ENCODE measurements at places on chromosomes 5 and 9.

GRCh38 chr5:39543335-39543734 lies 118.6 kb upstream of the DAB2 start:
- DNase-seq: no peak

DNA sequence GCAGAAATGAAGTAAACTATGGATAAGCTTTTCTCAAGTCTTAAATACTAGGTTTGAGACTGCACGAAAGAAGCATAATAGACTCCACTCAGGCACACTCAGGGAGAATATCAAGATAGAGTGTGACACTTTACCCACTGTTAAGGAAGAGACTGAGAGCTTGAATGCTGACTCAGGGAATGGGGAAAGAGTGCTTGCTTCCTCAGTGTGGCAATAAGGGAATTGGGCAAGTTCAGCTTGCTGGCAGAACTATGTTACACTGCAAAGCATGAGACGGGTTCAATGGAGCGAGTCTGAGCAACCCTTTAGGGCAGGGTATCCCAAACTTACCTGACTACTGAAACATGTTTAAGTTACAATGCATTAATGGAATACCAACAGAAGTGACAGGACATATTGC lies 237.7 kb upstream of the MEF2C start:
- no peak for DNase-seq

GRCh38 chr5:120717381-120717780 lies 253.3 kb downstream of the PRR16 start:
- DNase-seq: no peak

DNA sequence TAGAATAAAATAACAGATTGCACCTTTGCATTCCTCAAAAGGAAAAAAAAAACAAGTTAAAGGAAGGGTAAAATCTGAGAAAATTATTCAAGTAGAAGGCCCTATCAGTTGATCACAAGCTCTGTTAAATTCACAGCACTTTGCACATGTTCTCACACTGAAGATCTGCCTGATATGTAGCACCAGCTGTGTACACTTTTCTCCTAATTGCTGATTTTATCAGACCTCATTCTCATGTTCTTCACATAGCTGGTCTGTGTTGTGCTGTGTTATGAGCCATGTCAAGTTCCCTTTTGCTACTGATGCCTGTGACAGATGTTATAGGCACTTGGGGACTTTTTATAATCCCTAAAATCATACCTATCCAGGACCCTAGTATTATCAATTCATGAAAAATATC lies 390.4 kb upstream of the PRR16 start:
- peak; percentile 88 for DNase-seq

DNA sequence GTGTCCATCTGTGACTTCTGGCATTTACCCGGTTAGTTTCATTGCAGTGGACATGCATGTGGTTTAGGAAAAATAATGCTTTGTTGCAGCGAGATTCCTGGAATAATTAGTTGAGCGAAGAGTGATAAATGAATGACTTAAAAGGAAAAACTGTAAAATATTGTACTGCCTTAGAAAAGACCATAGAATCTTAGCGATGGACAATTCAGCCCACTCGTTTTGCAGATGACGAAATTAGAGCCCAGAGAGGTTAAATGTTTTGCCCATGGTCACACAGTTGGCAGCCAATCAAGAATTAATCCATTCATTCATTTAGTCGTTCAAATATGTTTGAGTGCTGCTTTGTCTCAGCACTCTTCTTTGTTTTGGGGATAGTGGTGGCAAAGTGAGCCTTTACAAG lies 107.9 kb downstream of the ARHGAP26 start:
- no peak for DNase-seq

- no peak for DNase-seq
These were observed 720.7 kb downstream of the TLE1 start for GRCh38 chr9:80968611-80969010.

- DNase-seq: no peak
These were observed 1.8 kb downstream of the PLAC8L1 start for GRCh38 chr5:146103594-146103993.

DNA sequence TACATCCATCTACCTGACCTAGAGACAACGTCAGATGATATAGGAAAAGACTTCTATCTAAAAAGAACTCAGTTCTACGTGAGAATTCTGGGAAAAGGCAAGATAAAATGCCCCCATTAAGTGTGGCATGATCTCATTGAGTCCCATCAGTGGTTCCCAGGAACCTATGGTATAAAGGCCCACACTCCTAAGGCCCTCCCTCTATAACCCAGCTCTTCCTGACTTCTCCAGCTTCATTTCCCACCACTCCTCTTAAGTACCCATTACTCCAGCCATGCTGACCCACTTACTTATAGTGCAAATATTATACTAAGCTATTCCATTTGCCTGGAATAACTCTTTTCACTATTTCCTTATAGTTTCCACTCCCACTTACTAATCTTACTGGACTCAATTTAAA lies 95.4 kb upstream of the NR5A1 start:
- DNase-seq: no peak

- DNase-seq: no peak
These were observed 235.2 kb upstream of the DAB2 start for GRCh38 chr5:39660020-39660419.

DNA sequence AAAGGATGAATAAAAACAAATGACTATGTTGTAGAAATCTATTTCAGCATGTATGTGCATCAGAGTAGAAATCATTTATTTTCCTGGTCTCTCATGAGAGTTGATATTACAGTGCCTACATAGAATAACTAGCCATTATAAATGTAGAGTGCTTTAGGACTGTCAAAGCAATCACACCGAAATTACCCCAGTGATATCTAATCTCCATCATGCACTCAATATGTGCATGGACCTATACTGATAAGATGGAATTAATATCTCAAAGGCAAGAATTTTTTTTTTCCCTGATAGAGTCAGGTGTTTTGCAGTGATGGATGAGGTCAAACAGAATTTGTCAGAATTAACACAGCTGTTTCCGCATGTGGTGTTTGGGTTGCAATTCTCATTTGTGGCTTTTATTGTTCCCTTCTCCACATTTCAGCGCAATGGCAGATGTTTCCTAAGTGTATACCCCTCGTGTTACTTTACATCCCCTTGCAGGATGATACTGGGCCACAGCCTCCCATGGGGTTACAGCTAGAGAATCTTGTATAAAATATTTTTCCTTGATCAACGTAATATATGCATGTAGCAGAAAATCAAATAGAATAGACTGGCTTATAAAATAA lies 298.8 kb downstream of the RASEF start:
- DNase-seq: no peak

DNA sequence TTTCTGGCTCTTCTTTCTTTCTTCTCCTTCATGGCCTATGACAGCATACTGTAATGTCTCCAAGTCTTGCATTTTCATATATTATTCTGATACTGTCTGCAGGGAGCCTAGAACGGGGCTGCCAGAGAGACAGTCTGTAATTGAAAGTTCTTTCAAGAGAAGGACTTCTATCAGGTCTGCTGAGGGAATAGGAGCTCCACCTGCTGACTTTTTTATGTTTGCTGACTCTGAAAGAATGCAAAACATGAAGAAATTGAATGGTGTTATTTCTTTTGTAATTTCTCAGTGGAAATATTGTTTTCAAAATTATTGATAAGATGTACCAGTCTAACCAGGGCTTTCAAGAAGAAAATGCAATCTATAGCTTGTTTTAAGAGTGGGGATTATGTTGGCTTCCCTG lies 121.9 kb upstream of the RFX3 start:
- no peak for DNase-seq

GRCh38 chr5:91359962-91360609 lies 23.0 kb downstream of the ARRDC3 start:
- DNase-seq: no peak

DNA sequence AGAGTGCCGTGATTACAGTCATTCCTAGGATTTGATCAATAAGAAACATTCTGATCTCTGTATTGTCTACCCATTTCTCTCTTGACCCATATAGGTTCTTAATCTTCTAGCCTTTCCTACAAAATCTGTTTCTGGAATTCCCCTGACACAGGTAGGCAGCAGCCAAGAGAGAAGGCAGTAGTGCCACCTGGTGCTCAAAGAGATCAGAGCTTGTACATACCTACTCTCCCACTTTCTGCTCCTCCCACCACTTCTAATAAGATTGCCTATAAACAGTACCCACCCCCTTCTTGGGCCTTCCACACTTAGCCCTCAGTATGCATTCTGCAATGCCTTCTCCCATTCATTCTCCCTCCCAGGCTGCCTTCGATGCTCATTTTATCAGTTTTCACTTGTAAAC lies 117.4 kb upstream of the RORB start:
- peak; percentile 24 for DNase-seq

DNA sequence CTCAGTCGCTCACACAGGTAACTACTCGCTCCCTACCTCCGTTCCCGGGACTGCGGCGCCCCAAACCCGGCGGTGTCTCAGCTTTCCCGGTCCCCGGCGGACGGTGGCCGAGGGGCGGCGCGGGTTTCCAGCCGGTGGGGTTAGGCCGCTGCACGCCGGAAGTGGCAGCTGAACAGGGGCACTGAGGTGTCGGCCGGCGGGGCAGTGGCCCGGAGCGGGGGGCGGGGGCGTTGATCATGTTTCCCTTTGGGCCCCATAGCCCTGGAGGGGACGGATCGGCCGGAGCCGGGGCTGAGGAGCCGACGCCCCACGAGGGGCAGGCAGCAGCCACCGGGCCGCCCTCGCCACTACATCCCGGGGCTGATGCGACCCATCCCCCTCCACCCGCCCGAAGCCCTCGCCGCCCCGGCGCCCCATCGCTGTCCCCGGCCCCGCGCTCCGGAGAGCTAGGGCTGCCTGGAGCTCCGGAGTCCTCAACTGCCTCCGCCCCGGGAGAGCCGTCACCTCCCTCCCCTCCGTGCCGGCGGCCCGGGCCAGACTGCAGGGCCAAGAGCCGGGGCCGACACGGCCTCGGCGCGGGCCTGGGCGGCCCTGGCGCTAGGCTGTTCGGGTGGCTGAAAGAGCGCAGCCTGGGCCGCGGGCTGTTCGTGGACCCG lies at the start of gene DCAF10:
Gene DCAF10 (plus strand): TSS at position 167 of the 656 bp plus-strand sequence. CDS start 70 bp downstream, at position 237.
- peak; percentile 41 for DNase-seq

DNA sequence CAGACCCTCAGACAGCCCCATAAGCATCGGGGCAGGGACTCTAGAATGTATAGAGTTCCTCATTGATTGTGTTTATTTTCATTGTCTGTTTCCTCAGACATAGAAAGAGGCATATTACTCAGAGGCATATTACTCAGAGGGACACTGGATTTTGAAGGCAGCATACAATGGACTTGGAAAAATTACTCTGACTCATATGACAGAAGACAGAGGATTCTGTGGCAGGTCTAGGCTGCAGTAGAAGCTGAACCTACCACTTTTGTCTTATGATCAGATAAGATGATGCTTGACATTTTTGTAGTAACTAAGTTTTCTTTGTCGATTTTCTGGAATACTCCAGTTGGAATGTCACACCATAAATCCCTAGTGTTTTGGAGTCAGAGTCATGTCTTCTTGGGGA lies 105.2 kb downstream of the ST8SIA4 start:
- DNase-seq: no peak

GRCh38 chr5:27908341-27908740 lies 870.0 kb upstream of the CDH9 start:
- no peak for DNase-seq

- DNase-seq: peak; percentile 5
These were observed 32.9 kb upstream of the GPR151 start for GRCh38 chr5:146548781-146549449.

GRCh38 chr9:136777359-136777758 lies 13.0 kb upstream of the LCN15 start:
- no peak for DNase-seq

DNA sequence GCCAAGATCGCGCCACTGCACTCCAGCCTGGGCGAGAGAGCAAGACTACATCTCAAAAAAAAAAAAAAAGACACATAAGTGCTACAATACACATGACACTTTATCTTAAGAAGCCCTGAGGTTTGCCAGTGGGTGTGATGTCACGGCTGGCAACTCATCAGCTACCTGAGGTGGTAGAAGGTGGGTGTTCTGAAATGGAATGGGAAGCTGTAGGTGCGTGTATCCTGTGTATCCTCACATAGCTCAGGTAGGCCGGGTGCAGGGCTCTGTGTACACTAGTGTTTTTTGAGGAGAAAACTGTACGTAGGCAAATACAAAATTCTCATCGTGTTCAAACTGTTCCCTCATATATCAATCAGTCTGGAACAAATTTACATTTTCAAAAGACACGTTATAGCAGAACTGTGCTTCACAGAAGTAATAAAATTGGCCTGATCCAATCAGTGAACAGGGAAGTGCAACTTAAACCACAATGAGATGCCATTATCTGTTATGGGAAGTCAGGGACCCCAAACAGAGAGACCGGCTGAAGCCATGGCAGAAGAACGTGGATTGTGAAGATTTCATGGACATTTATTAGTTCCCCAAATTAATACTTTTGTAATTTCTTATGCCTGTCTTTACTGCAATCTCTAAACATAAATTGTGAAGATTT lies 10.4 kb downstream of the BICD2 start:
- no peak for DNase-seq

DNA sequence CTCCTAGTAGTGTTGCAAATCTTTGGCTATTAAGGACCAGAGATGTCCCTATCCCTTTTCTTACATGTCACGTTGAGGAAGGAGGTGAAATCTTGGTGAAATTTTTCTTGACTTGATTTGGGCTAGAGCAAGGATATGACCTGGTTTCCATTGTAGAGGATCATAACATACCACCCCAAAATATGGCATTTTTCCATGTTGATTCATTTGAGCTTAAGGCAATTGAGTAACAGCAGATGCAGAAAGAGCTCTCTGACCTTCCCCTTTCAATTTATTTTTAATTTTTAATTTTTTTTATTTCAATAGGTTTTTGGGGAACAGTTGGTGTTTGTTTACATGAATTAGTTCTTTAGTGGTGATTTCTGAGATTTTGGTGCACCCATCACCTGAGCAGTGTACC lies 61.2 kb upstream of the MAP1B start:
- DNase-seq: no peak

DNA sequence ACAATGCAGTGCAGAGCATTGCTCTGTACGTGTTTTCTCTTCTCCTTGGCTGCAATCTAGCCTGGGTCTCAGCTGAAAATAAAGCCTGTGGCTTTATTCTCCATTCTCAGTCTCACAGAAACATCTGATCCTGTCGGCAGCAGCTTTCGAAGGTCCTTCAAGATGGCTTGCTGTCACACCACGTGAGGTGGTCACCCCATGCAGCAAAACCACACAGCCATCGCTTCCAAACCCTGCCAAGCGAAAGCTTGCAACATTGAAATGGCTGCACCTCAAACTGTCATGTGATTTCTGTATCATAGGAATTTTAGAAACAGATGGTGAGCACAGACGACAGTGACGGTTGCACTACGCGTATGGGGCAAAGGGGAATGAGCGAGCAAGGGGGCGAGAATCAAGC lies 98.5 kb upstream of the SMARCA2 start:
- peak; percentile 43 for DNase-seq

DNA sequence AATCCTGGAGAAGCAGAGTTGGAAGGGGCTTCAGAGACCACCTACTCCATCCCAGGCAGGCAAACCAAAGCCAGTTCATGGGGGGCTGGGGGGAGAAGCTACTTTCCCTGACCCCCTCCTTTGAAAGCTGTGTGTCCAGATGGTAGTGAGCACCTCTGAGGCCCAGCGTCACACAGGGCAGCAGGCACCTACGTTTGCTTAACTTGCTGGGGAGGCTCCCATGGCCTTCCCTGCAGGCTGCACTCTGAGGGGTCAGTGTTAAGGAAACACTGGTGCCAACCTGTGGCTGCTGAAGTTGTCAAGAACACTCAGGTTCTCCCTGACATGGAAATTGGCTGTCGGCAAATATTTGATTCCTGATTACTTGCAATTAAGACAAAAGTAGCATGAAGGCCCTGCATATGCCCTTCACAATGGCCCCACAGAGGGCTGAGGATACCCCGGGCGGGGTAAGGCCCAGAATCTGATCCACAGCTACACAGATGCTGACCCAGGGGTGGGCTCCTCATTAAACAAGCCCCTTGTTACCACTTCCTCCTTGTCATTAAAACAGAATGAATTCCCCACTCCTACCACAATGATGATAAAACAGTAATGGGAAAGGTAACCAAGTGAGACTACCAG lies 208.5 kb downstream of the FSTL4 start:
- no peak for DNase-seq
